ENCODE measurements at places on chromosomes 4 and X. TPM values are rescaled to one million over a fixed set of nuclear protein-coding genes. Genes with fewer than 3 reads are reported as not detected.

Gene CLDN22
- not detected for total RNA-seq

Gene SCML2
- 0.92 TPM for total RNA-seq

Gene HCCS
- 24.9 TPM for total RNA-seq

DNA sequence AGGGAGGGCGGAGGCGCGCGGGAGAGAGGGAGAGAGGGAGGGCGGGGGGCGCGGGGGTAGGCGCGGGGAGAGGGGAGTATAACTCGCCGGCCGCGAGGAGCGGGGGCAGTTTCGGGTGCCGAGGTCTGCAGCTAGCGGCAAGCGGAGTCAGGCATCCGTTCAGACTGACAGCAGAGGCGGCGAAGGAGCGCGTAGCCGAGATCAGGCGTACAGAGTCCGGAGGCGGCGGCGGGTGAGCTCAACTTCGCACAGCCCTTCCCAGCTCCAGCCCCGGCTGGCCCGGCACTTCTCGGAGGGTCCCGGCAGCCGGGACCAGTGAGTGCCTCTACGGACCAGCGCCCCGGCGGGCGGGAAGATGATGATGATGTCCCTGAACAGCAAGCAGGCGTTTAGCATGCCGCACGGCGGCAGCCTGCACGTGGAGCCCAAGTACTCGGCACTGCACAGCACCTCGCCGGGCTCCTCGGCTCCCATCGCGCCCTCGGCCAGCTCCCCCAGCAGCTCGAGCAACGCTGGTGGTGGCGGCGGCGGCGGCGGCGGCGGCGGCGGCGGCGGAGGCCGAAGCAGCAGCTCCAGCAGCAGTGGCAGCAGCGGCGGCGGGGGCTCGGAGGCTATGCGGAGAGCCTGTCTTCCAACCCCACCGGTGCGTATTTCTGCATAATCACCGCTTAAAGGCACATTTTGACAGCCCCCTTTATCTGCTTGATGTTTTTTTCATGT lies at the start of gene POU4F2:
TSS of gene POU4F2 (plus strand) at position 108 of the 720 bp plus-strand sequence. CDS start at position 356, 248 bp downstream.
- DNase-seq = no peak

GRCh38 chr4:26344901-26345564 lies 24.2 kb downstream of the RBPJ start:
- no peak for DNase-seq

Gene ASB9
- total RNA-seq = 2.9 TPM

Gene BOD1L1
- 36.1 TPM for total RNA-seq

Data from mucosa of gallbladder (tissue), 1 donor.